Neural cell (in vitro differentiated cells): ENCODE measurements at places on chromosomes 4 and X. TPM values are rescaled to one million over a fixed set of nuclear protein-coding genes. Genes with fewer than 3 reads are reported as not detected.

The ASB12 gene
- 1.2 and 1.5 TPM in 2 replicates for polyA plus RNA-seq

The GPR78 gene
- not detected in 2 replicates for polyA plus RNA-seq

The ATP8A1 gene
- 41.8 and 45.8 TPM in 2 replicates for polyA plus RNA-seq

The EFHC2 gene
- polyA plus RNA-seq: 0.22 TPM in 1 of 2 replicates, not detected in the other

The PDGFC gene
- 3.8 and 6.7 TPM in 2 replicates for polyA plus RNA-seq

The VSIG4 gene
- not detected in 2 replicates for polyA plus RNA-seq

The TLR6 gene
- not detected in 2 replicates for polyA plus RNA-seq

The GRPR gene
- not detected in 2 replicates for polyA plus RNA-seq

The UBA1 gene
- 132 and 150 TPM in 2 replicates for polyA plus RNA-seq

The DHX15 gene
- 343 and 368 TPM in 2 replicates for polyA plus RNA-seq

The SNCA gene
- polyA plus RNA-seq: 66.1 and 70.5 TPM in 2 replicates

The ARHGAP6 gene
- 0.40 TPM in 1 of 2 replicates, not detected in the other for polyA plus RNA-seq

The SLC25A43 gene
- polyA plus RNA-seq: not detected in 2 replicates

The CACNA1F gene
- polyA plus RNA-seq: not detected in 2 replicates

The OPRPN gene
- polyA plus RNA-seq: not detected in 2 replicates

The SPP1 gene
- polyA plus RNA-seq: 0.35 and 0.52 TPM in 2 replicates

The PPP1R2C gene
- not detected in 2 replicates for polyA plus RNA-seq

The CT83 gene
- polyA plus RNA-seq: not detected in 2 replicates

The TAF7L gene
- 0.59 and 1.1 TPM in 2 replicates for polyA plus RNA-seq

The KLHL8 gene
- 15.0 and 16.6 TPM in 2 replicates for polyA plus RNA-seq

The HADH gene
- 25.7 and 29.6 TPM in 2 replicates for polyA plus RNA-seq

The CYLC1 gene
- polyA plus RNA-seq: not detected in 2 replicates

The GRPEL1 gene
- polyA plus RNA-seq: 24.9 and 28.5 TPM in 2 replicates

The TLR3 gene
- polyA plus RNA-seq: not detected in 2 replicates

The RPS6KA6 gene
- 12.9 and 15.3 TPM in 2 replicates for polyA plus RNA-seq

The CTAG1B gene
- polyA plus RNA-seq: not detected in 2 replicates
